ENCODE measurements at places on chromosomes 12 and 14.

DNA sequence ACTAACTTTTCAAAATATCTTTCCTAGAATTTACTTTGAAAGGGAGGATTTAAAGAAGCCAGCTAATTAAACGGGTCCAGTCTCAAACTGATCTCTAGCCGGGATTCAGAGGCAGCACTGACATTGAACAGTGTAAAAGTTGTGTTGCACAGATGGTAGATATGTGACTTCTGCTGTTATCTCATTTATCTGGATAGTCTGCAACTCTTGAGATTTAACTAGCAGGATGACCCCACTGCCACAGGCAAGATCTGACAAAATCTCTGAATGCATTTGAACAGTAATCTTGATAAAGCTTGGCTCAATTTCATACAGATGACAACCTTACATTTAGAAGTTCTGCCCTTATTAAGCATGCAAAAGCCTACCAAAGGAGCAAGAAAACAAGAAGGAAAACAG is 138.0 kb upstream of the CPNE8 start:
- H3K4me1 ChIP-seq, result no peaks in the 10 kb centered on the region

- no peaks in the 10 kb centered on the region for H3K4me1 ChIP-seq
- H3K27ac ChIP-seq, result no peak overlapping the region
- no peak for DNase-seq
- H3K27me3 ChIP-seq, result no peaks in the 10 kb centered on the region
- H3K4me3 ChIP-seq, result no peak overlapping the region
These were observed 161.7 kb downstream of the ALX1 start for GRCh38 chr12:85441741-85442140.

- no peak overlapping the region for H3K4me3 ChIP-seq
- no peak for DNase-seq
- peaks cover 1% of the 10 kb centered on the region for H3K36me3 ChIP-seq
- H3K4me1 ChIP-seq, result no peaks in the 10 kb centered on the region
- no peaks in the 10 kb centered on the region for H3K27me3 ChIP-seq
These were observed 7.7 kb downstream of the FOS start for GRCh38 chr14:75286313-75286712.

DNA sequence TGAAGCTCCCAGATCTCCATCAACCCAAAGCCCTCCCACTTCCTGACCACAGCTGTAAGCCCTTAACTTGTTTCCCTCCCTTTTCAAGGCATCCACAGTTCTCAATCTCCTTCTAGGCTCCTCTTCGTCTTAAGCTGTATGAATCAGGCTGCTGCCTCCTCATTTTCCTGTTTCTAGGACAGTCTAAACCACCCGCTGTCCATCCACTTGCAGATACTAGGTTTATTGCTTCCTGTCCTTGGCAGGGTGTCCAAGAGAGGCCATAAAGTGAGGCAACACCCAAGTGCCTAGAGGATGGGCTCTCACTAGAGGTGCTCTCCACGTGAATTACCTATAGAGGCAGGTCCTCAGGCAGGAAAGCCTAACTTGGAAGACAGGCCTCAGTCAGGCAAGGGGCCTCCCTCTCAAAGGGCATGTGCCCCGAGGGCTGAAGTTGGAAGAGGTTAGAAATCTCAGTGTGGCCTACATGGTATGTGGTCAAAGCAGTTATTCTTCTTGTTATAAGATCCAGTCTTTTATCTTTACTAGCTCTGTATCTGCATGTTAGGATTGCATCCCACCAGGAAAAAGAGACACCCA is 8.8 kb upstream of the TMEM106C start:
- H3K27ac ChIP-seq, result no peak overlapping the region
- no peaks in the 10 kb centered on the region for H3K36me3 ChIP-seq
- H3K4me3 ChIP-seq, result no peak overlapping the region
- no peak for DNase-seq
- no peaks in the 10 kb centered on the region for H3K27me3 ChIP-seq

GRCh38 chr14:24131549-24131966 is 1.1 kb downstream of the FITM1 start:
- H3K27me3 ChIP-seq, result no peaks in the 10 kb centered on the region
- DNase-seq, result no peak
- peaks cover 7% of the 10 kb centered on the region for H3K4me1 ChIP-seq
- no peak overlapping the region for H3K4me3 ChIP-seq
- no peaks in the 10 kb centered on the region for H3K36me3 ChIP-seq

- no peaks in the 10 kb centered on the region for H3K27me3 ChIP-seq
- H3K4me3 ChIP-seq, result no peak overlapping the region
- no peaks in the 10 kb centered on the region for H3K36me3 ChIP-seq
- H3K27ac ChIP-seq, result no peak overlapping the region
- no peak for DNase-seq
These were observed 9.3 kb downstream of the BDKRB2 start for GRCh38 chr14:96213871-96214465.

GRCh38 chr12:95959107-95959506 is 16.0 kb downstream of the AMDHD1 start:
- no peaks in the 10 kb centered on the region for H3K4me1 ChIP-seq
- no peak for DNase-seq
- no peak overlapping the region for H3K27ac ChIP-seq
- H3K36me3 ChIP-seq, result no peaks in the 10 kb centered on the region
- H3K27me3 ChIP-seq, result no peaks in the 10 kb centered on the region

- no peak overlapping the region for H3K4me3 ChIP-seq
- H3K27me3 ChIP-seq, result no peaks in the 10 kb centered on the region
These were observed 181.3 kb upstream of the FKBP4 start for GRCh38 chr12:2613326-2614073.

DNA sequence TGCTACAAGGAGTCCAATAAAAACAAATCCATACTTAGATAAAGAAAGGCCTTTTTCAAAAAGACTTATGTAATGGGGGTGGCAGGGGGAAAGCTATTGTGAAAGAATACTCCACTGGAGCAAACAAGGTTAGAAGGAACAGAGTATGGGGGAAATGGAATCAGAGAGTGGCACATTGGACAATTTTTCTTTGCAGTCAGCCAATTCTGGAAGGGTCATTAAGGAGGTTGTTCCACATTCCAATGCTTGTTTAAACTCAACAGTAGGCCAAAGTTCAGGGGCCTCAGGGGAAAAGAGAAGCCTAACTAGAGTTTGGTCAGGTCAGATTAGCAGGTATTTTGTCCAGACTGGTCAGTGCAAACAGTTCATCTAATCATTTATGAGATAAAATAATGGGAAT is 105.2 kb upstream of the RESF1 start:
- no peaks in the 10 kb centered on the region for H3K36me3 ChIP-seq
- no peak overlapping the region for H3K4me3 ChIP-seq
- no peaks in the 10 kb centered on the region for H3K27me3 ChIP-seq
- no peak overlapping the region for H3K27ac ChIP-seq
- DNase-seq, result no peak
